ENCODE measurements at places on chromosomes 2 and 18.

DNA sequence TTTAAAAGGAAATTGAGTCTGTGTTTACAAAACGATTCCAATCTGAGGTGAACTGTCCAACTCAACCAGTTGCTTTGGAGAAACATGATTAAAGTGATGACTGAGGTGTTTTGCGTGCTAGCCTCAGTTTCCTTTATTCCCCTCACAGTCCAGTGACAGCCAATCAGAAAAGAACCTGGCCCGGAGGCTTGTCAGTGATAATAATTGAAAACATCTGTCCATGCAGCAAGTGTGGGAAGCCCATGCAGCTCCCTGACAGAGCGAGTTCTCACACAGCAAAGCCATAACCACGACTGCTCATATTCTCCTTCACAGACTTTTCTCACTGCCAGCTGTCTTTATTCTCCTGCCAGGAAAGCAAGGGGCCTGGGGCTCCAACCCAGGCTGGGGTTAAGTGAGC is 613.4 kb downstream of the ARHGAP15 start:
- no peak for DNase-seq
- no peaks in the 10 kb centered on the region for H3K27me3 ChIP-seq
- no peaks in the 10 kb centered on the region for H3K4me1 ChIP-seq
- H3K4me3 ChIP-seq = no peak overlapping the region

- DNase-seq = no peak
- H3K27ac ChIP-seq = no peak overlapping the region
- no peaks in the 10 kb centered on the region for H3K27me3 ChIP-seq
Observed at GRCh38 chr2:159410276-159410675, 123.8 kb upstream of the WDSUB1 start.

GRCh38 chr2:85743304-85743978 is 10.3 kb upstream of the ATOH8 start:
- H3K27me3 ChIP-seq = no peaks in the 10 kb centered on the region
- no peaks in the 10 kb centered on the region for H3K36me3 ChIP-seq
- no peak for DNase-seq
- H3K4me1 ChIP-seq = peaks cover 46% of the 10 kb centered on the region
- H3K27ac ChIP-seq = peak overlapping the region; percentile 82

GRCh38 chr2:109710505-109711229 is 83.4 kb upstream of the RGPD5 start:
- H3K27me3 ChIP-seq = no peaks in the 10 kb centered on the region
- DNase-seq = no peak
- no peak overlapping the region for H3K27ac ChIP-seq
- no peak overlapping the region for H3K4me3 ChIP-seq
- H3K4me1 ChIP-seq = no peaks in the 10 kb centered on the region

DNA sequence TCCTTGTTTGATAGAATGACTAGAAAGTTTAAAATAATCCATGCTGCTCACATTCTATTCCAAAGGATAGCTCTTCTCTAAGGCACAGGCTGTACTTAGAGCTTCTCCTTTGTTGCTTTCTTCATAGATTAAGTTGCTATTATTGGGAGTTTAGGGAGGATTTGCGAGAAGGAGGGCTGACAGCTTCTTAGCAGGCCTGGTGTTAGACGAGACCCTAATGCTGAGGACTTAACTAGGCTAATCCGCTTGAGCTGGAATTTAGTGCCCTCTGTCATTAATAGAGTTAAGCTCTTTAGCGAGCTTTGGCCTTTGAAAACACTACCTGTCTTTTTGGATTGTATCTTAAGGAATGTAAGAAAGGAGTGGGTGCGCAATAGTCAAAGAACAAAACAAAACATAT is 81.3 kb downstream of the MOGAT1 start:
- H3K27ac ChIP-seq = no peak overlapping the region
- no peaks in the 10 kb centered on the region for H3K36me3 ChIP-seq
- H3K4me3 ChIP-seq = no peak overlapping the region
- H3K27me3 ChIP-seq = no peaks in the 10 kb centered on the region

DNA sequence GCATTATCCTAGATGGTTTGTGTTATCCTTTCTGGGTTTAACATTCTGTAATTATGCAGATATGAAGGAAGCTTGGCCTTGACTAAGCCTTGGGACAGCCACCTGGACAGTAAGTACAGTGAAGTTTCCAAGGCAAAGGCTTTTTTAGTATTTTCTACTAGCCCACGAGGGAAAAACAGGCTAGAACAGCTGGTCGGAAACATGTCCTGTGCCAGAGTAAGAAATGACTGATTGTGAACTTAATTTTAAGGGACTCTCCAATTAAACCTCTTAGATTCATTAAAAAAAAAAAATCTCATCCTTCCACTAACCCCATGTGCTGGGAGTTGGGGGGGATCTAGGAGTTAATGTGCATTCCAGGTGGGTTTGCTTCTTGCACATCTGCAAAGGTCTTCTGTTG is 720.8 kb downstream of the SLC4A3 start:
- no peaks in the 10 kb centered on the region for H3K4me1 ChIP-seq
- no peaks in the 10 kb centered on the region for H3K36me3 ChIP-seq
- H3K27me3 ChIP-seq = no peaks in the 10 kb centered on the region
- H3K4me3 ChIP-seq = no peak overlapping the region

- DNase-seq = no peak
- H3K27me3 ChIP-seq = no peaks in the 10 kb centered on the region
- H3K27ac ChIP-seq = no peak overlapping the region
- no peaks in the 10 kb centered on the region for H3K4me1 ChIP-seq
Observed at GRCh38 chr2:36664696-36665076, 31.8 kb upstream of the VIT start.

DNA sequence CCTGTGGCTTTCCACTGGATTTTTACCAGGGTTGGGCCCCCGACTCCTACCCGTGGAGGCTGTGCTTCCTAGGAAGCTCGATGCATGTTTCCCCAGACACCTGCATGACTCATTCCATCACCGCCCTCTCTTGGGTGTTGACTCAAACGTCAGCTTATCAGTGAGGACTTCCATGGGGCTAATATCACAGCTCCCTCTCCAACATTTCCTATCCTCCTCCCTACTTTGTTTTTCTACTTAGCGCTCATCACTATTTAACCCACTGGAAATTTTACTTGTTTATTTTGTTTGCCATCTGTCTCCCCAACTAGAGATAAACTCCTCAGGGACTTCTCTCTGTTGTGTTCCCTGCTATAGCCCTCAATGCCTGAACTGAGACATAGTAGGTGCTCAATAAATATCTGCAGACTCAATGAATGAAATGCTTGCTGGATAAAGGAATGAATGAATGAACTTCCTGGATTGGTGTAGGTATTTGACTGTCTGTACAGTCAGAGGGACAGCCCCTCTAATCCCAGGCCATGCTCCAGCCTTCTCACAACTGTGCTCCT is 89.7 kb upstream of the MSH2 start:
- H3K36me3 ChIP-seq = no peaks in the 10 kb centered on the region
- no peaks in the 10 kb centered on the region for H3K27me3 ChIP-seq
- H3K4me3 ChIP-seq = no peak overlapping the region
- DNase-seq = peak; percentile 61

- no peaks in the 10 kb centered on the region for H3K4me1 ChIP-seq
- DNase-seq = no peak
- H3K27me3 ChIP-seq = no peaks in the 10 kb centered on the region
- H3K36me3 ChIP-seq = no peaks in the 10 kb centered on the region
Observed at GRCh38 chr18:62396381-62396780, 71.3 kb downstream of the TNFRSF11A start.

DNA sequence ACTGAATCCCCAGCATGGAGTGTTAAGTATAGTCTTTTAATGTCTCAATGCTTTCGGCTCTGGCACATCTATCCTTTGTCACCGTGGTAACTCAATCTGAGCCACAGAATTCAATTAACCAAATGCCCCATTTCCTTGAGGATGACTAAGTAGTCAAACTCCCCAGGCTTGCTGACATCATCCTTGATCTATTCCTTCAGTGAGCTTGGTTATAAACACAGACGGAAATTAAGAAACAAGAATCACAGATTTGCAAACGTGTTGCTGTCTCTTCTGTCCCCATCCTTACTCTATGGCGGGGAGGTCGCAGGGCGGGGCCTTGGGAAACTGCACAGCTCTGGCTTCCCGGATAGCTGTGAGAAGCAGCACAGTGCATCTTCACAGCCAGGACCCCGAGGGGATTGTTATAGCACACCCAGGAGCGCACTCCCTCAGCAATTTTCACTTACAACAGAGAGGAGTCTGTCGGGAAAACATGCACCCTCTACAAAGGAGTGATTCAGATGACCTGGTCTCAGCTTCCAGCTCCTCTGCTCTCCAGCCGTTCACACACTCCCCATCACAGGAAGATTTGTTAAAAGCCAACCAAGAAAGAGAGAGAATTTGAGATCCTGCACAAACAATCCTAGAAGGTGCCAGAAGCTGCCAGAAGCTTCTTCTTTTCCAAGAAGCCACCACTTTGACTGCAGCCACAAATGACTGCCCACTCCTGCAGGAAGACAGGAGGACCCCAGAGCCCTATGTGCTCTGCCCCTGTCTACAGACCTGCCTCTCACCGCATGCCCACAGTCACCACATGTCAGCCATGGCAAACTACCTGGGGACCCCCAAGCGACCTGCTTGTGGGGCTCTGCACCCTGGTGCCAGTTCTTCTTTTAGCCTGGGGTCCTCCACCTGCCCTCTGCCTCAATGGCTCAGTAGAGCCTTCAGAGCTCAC is 44.9 kb upstream of the YWHAQ start:
- H3K4me1 ChIP-seq = no peaks in the 10 kb centered on the region
- no peak overlapping the region for H3K4me3 ChIP-seq
- no peaks in the 10 kb centered on the region for H3K27me3 ChIP-seq
- no peak for DNase-seq
- H3K36me3 ChIP-seq = no peaks in the 10 kb centered on the region

- no peak overlapping the region for H3K4me3 ChIP-seq
- H3K36me3 ChIP-seq = no peaks in the 10 kb centered on the region
- no peak overlapping the region for H3K27ac ChIP-seq
Observed at GRCh38 chr2:38850045-38850444, 25.7 kb downstream of the DHX57 start.

All from Peyer's patch (tissue), 4 donors.